ENCODE measurements at places on chromosomes 13 and 19. TPM values are rescaled to one million over a fixed set of nuclear protein-coding genes. Genes with fewer than 3 reads are reported as not detected.

The CEACAM19 gene
- not detected for total RNA-seq

DNA sequence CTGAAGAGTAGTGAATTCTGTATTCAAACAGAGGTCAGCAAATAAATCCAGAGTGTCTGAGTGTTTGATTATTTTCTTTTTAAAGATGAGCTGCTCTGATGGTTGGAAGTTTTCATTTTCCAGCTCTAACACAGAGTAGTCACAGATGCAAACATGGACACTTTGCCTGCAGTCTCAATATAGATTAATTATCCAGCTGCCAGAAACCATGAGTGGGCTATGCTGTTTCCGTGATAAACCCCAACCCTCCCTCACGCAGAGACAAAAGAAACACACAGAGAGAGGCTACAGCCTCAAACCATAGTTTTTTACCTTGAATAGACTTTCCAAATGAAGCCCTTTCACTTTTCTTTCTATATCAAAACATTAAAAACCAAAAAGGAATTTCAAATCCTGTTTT lies 884.7 kb downstream of the DIAPH3 start:
- no peak overlapping the region for H3K27ac ChIP-seq
- no peak for DNase-seq
- peaks cover 2% of the 10 kb centered on the region for H3K27me3 ChIP-seq
- no peak overlapping the region for H3K4me3 ChIP-seq
- no peaks in the 10 kb centered on the region for H3K36me3 ChIP-seq

- peaks cover 60% of the 10 kb centered on the region for H3K27me3 ChIP-seq
- peaks cover 2% of the 10 kb centered on the region for H3K4me1 ChIP-seq
- H3K4me3 ChIP-seq: no peak overlapping the region
Measured at GRCh38 chr13:52738719-52739467, 727 bp downstream of the CNMD start.

The TLE6 gene
- 3.2 TPM for total RNA-seq

The CLDN10 gene
- not detected for total RNA-seq

The NLRP4 gene
- total RNA-seq: not detected

GRCh38 chr19:10946958-10947657 lies 13.7 kb upstream of the SMARCA4 start:
- no peak overlapping the region for H3K4me3 ChIP-seq
- peaks cover 5% of the 10 kb centered on the region for H3K4me1 ChIP-seq
- no peak overlapping the region for H3K27ac ChIP-seq

GRCh38 chr13:33392794-33393405 lies 107.3 kb upstream of the STARD13 start:
- no peak overlapping the region for H3K27ac ChIP-seq
- H3K4me3 ChIP-seq: no peak overlapping the region
- no peaks in the 10 kb centered on the region for H3K4me1 ChIP-seq
- peaks cover 5% of the 10 kb centered on the region for H3K27me3 ChIP-seq

The OVOL3 gene
- total RNA-seq: not detected

The WDR88 gene
- total RNA-seq: not detected

The GZMM gene
- 76.3 TPM for total RNA-seq

DNA sequence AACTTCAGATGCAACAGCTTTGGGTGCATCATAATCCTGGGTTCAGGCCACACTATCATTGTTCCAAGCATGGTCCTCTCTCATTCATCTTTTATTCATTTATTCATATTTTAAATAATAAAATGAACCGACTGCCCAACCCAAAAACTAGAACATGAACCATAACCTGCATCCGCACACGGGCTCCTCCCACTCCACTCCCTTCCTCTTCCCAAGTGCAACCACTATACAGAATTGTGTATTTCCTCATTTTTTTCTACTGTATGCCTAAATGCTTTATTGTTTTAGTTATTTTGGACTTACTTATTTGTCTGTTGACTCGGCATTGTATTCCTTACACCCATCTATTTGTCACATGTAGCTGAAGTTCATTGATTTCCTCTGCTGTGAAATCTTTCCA lies 30.7 kb upstream of the POMP start:
- peaks cover 6% of the 10 kb centered on the region for H3K4me1 ChIP-seq
- peaks cover 30% of the 10 kb centered on the region for H3K27me3 ChIP-seq
- DNase-seq: no peak
- H3K27ac ChIP-seq: no peak overlapping the region
- no peak overlapping the region for H3K4me3 ChIP-seq

The RXFP2 gene
- not detected for total RNA-seq

DNA sequence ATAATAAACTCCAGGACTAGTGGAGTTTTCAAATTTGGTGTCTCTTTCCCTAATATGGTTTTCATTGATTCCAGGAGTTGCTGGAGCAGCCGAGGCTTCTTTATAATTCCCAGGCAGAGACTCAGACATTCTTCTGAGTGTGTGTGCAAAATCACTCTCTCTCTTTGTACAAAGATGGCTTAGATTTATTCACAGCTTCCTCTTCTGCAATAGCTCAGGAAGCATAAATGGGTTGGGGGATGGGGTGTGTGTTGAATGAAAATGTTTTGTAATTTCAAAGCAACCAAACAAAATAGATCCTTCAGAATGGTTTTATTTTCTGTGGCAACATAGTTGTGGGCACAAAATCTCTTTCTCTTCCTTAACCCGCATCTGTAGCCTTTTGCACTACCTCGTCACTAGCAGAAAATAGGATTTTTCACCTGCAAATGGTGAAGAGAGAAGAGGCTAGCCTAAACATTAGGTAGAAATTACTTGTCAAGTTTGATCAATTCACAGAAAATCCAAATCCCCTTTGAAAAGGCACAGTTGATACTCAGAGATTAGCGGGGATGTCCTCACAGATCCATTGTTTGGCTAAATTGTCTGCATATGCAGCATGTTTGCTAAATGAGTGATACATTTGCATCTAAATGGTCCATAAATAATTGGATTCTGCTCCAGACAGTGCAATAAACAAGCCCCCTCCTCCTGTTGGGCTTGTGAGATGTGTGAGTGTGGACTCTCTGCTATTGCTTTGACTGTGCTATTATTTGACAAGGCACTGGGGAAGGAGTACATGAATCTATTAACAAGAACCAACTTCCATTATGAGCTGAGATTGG lies 66.7 kb downstream of the CBY2 start:
- H3K36me3 ChIP-seq: no peaks in the 10 kb centered on the region
- no peak for DNase-seq
- H3K27me3 ChIP-seq: peaks cover 25% of the 10 kb centered on the region
- H3K4me1 ChIP-seq: no peaks in the 10 kb centered on the region

The PEAK3 gene
- 0.54 TPM for total RNA-seq

The B3GNT3 gene
- total RNA-seq: not detected

DNA sequence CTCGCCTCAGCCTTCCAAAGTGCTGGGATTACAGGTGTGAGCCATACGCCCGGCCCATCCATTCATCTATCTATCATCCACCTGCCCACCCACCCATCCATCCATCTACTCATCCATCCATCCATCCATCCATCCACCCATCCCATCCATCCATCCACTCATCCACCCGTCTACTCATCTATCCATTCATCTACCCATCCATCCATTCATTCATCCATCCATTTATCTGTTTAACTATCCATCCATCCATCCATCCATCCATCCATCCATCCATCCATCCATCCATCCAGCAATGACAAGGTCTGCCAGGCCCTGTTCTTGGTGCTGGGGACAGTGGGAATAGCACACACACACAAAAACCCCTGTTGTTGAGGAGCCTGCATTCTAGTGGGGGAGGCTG lies 4.5 kb downstream of the VAV1 start:
- H3K36me3 ChIP-seq: peaks cover 46% of the 10 kb centered on the region
- peak overlapping the region; percentile 73 for H3K27ac ChIP-seq
- H3K4me1 ChIP-seq: peaks cover 60% of the 10 kb centered on the region
- DNase-seq: no peak
- no peaks in the 10 kb centered on the region for H3K27me3 ChIP-seq

DNA sequence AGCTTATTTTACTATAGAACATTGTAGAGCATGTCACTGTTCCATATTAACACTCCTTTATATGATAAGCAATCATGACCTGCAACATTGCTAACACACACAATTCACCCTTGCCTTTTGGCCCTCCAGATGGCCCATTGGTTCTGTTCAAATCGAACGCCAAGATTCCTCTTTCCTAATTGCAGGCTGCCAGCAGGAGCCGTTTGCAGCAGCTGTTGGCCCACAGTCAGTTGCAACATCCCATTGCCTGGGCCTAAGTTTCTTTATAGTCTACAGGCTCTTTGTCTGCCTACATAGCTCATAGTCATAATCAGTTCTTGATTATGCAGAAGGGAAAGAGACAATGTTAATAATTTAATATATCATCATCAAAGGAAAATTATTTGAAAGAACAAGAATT lies 37.6 kb downstream of the KCTD12 start:
- no peaks in the 10 kb centered on the region for H3K36me3 ChIP-seq
- H3K4me3 ChIP-seq: no peak overlapping the region
- H3K4me1 ChIP-seq: no peaks in the 10 kb centered on the region
- H3K27me3 ChIP-seq: peaks cover 5% of the 10 kb centered on the region

DNA sequence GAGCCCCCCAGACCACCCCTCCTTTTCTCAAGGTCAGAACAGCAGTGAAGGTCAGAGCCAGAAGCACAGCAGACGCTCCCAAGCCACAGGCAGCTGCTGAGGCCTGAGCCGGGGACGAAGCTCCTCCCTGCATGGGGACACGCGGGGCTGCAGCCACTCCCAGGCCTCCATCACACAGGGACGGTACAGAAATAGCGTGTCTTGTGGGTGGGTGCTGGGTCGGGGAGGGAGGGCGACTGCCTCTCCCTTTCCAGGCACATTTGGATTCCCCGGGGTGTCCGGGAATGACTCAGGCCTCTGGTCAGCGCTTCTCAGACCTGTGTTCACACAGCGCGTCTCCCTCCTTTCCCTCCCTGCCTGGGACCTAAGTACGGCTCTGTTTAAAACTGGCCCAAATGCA lies 33.2 kb downstream of the RASA3 start:
- DNase-seq: no peak
- H3K4me1 ChIP-seq: peaks cover 6% of the 10 kb centered on the region
- no peak overlapping the region for H3K27ac ChIP-seq
- no peaks in the 10 kb centered on the region for H3K36me3 ChIP-seq

GRCh38 chr13:42525035-42525504 lies 48.9 kb upstream of the TNFSF11 start:
- no peaks in the 10 kb centered on the region for H3K4me1 ChIP-seq
- peaks cover 3% of the 10 kb centered on the region for H3K27me3 ChIP-seq
- no peak overlapping the region for H3K27ac ChIP-seq
- H3K36me3 ChIP-seq: no peaks in the 10 kb centered on the region
- DNase-seq: no peak

- H3K27me3 ChIP-seq: no peaks in the 10 kb centered on the region
- no peaks in the 10 kb centered on the region for H3K36me3 ChIP-seq
- DNase-seq: no peak
- no peak overlapping the region for H3K4me3 ChIP-seq
- no peak overlapping the region for H3K27ac ChIP-seq
Measured at GRCh38 chr19:31913103-31913661, 432.2 kb upstream of the ZNF507 start.

GRCh38 chr13:41588899-41589298 lies 131.5 kb downstream of the RGCC start:
- peaks cover 11% of the 10 kb centered on the region for H3K4me1 ChIP-seq
- H3K27ac ChIP-seq: peak overlapping the region; percentile 11
- no peak overlapping the region for H3K4me3 ChIP-seq
- peaks cover 21% of the 10 kb centered on the region for H3K36me3 ChIP-seq
- peak; percentile 45 for DNase-seq
